Erythroblast (primary cell): ENCODE measurements at places on chromosomes 5 and 9.
A peak's percentile ranks its signal among the peaks of the same experiment; 100 is the strongest.

DNA sequence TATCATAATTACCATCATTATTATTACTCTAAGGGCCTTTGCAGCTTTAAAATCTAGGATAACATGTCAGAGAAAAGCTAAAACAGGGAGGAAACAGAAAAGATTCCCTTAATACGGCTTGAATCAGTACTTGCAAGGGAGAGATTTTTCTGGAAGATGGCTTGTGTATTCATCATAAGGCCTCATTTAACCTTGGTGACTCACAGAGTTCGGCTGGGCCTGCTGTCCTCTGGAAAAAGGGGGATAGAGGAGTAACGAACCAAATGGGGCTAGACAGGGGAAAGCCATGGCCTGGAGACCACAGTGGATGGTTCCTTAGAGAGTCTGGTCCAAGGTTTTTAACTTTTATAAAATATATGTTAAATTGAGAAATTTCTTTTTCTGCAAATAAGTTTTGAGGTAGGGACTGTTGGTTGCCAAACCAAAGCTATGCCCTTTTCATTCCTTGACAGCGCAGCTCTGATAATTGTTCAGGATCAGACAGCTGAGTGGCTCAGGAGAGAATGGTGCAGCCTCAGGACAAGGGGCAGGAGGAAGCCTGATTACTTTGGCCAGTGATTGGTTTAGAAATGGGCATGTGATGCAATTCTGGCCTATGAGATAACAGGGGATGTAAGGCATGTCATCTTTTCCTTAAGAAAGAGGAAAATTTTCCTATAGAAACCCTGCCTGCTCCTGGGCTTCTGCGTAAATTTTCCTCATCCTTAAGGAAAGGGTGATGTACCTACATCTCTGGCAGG is 25.6 kb upstream of the GSN start:
- DNase-seq = no peak

GRCh38 chr9:38713426-38713825 is 6.5 kb downstream of the FAM240B start:
- DNase-seq = no peak

- DNase-seq = no peak
Observed at GRCh38 chr9:2642068-2642467, 20.5 kb downstream of the VLDLR start.

- no peak for DNase-seq
Observed at GRCh38 chr9:69768716-69769115, 8.9 kb upstream of the PTAR1 start.

DNA sequence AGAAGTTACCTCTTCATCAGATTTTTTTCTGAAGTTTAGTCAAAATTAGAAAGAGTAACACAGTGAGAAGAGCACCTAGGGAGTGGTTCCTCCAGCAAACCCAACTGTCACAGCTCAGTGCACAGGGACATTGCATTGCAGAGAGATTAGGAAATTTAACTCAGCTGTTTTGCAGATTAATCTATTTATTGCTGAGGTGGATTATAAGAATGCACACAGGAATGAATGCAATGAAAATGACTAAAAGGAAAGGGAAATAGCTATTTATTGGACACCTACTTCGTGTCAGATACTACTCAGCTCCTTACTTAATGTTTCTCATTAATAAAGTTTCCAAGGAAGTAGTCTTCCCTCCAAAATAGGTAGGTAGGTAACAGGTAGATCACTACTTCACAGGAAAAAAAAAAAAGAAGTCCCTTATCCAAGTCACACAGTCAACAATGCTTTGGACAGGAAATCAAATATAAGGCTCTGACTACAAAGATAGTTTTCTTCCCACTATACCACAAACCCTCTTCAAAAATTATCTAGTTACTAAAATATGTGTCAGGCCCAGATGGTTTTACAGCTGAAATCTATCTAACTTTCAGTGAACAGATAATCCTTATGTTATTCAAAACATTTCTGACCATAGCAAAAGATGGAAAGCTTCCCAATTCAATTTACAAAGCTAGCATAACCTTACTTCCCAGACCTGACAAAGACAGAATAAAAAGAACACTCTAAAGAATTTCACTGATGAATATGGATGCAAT is 442.2 kb upstream of the MPDZ start:
- no peak for DNase-seq

DNA sequence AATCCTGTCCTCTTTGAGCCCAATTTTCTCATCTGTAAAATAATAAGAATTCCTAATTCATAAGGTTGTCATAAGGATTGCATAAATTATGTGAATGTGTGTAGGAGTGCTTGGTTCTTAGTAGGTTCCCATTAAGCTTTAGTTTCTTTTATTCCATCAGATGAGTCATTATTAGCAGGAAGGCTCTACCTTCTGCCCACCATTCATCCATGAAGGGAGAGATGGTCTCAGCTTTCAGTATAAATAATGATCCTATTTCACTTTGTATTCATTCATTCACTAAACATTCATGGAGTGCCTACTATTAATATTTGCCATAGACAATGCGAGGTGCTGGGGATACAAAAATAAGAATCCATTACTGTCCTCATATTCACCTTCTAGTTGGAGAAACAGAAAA is 3.0 kb downstream of the CMYA5 start:
- DNase-seq = no peak

DNA sequence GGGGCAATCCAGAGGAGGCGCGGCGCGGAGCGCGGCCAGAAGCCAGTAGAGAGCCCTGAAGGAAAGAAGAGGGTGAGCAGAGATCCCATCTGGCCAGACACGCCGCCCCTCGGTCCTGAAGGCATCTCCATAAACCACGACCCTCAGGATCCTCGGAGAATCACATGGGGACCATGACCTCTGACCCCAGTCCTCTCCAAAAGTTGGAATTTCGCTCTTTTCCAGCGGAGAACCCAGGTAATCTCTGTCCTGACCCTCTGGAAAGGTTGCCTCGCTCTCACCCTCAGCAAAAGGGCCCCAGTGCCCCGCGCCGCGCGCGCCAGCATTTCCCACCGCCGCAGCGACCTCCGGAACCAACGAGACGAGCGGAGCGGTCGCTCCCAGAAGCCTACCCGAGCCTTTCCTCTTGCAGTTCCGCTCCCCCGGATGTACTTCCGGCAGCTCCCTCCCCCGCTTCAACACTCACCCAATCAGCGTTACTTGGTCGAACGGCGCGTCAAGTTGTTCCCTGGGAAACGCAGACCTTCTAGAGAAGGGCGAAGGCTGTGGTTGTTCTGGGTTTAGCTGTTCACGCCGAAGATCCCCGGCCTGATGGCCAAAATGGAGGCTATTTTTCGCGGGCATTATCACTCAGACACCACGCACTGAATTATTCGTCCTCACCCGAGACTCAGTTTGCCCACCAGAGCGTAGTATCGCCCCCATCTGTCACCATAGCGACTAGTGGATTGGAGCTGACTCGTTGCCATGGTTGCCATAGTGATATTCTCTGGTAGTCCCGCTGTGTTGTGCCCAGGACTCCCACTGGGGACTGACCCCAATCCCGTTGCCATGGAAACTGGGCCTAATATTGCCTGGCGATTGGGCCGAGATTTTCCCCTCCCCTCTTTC is at the start of gene STOML2:
Gene STOML2, minus strand, starts transcription at position 363 of the 891 bp plus-strand sequence. Its CDS starts 37 bp downstream, at position 326.
- DNase-seq = peak; percentile 97

DNA sequence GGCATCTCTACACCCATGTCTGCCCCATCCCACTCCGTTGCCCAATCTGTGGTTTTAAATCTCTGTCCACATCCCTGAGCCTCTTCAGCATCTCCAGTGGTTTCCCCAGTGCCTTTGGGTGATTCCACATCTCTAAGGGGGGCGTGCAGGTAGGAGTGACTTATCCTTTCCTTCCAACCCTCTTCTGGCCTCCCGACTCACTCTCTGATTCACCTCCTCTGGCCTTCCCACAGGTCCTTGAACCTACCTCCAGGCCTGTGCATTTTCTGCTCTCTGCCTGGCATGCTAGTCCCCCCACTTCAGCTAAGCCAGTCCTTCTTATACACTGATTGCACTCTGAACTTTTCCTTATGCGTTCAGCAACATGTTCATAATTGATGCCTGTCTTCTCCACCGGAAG is 99.0 kb downstream of the RALGPS1 start:
- no peak for DNase-seq

DNA sequence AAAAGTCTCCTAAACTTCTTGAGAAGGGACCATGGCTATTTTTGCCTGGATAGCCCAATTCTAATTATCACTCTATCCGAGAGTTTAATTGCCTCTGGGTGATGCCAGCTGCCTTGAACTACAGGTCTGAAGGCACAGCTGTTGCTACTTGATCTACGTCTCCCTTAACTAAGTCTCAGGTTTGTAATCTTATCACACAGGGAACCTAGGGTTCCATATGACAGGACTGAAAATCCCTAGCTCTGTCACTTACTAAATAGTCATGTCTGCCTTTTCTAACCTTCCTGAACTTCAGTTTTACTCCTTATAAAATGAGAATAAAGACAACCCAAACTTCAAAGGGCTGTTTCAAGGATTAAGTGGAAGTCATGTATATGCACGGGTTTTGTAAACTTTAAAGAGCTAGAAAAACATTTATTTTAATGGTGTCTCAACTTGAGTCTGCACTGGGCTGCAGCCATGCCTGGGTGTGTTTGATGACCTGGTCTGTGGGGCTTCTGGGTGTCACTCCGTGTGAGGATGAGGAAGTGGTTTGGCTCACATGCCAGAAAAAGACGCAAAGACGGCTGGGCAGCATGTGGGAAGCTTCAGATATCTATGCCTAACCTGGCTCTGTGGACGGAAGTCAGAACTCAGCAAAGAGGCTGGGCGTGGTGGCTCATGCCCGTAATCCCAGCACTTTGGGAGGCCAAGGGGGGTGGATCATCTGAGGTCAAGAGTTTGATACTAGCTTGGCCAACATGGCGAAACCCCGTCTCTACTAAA is 129.3 kb upstream of the SLC44A1 start:
- DNase-seq = peak; percentile 49

DNA sequence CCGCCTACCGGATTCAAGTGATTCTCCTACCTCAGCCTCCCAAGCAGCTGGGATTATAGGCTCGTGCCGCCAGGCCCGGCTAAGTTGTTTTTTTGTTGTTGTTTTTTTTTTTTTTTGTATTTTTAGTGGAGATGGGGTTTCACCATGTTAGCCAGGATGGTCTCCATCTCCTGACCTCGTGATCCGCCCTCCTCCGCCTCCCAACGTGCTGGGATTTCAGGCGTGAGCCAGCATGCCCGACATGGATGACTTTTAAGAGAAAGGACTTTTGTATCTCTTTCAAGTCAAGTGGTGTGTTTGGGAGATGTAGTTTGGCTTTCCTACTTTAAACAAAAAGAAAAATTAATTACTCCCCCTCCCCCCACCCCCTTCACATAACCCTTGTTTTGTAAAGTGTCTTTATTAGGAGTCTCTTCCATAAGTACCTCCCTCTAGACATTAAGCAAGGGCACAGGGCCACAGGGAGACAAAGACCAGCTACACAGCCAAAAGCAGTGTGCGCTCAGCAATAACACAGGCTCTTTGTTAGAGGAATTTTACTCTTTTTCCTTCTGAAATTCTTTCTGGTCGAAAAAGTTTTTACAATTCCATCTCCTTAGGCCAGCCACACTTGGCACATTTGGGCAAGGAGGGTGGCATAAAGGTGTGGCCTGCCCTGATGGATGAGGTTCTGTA is 31.2 kb downstream of the JAKMIP2 start:
- DNase-seq = no peak

- no peak for DNase-seq
Observed at GRCh38 chr9:127524373-127524772, 73.1 kb downstream of the LRSAM1 start.

DNA sequence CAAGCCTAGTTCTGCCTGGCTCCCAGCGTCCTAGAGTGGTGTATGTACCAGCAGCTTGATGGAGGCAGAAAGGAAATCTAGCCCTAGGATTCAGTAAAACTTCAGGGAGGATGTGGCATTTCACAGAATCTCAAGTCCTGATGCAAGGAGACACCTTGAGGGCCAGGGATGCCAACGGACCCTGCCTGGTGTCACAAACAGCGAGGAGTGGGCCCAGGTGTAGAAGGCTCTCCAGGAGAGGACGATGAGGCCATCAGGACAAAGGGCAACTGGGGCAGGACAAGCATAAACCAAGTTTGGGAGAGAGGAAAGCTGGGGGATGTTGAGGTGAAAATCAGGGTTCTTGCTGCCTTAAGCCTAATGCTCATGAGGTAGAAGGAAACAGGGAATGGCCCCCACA is 82.1 kb upstream of the SLC25A51 start:
- DNase-seq = no peak

GRCh38 chr9:70117835-70118319 is 74.2 kb downstream of the MAMDC2 start:
- DNase-seq = no peak

DNA sequence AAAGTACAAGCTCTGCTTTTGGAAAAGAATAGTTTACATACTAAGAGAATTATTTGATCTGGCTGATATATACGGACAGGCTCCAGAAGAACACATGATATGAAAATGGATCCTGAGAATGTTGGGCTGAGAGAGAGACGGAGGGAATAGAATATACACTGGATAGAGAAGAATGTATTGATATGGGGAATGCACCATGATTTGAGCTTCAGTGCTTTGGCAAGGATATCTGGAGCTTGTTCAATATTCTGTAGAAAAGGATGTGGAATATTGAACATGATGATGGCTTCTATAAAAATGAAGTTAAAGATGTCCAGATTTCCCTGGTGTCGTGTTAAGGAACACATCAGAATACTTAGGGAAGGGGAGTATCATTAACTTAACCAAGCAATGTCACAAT is 280.5 kb upstream of the VLDLR start:
- DNase-seq = no peak
